ENCODE measurements at places on chromosomes 6 and 20.

DNA sequence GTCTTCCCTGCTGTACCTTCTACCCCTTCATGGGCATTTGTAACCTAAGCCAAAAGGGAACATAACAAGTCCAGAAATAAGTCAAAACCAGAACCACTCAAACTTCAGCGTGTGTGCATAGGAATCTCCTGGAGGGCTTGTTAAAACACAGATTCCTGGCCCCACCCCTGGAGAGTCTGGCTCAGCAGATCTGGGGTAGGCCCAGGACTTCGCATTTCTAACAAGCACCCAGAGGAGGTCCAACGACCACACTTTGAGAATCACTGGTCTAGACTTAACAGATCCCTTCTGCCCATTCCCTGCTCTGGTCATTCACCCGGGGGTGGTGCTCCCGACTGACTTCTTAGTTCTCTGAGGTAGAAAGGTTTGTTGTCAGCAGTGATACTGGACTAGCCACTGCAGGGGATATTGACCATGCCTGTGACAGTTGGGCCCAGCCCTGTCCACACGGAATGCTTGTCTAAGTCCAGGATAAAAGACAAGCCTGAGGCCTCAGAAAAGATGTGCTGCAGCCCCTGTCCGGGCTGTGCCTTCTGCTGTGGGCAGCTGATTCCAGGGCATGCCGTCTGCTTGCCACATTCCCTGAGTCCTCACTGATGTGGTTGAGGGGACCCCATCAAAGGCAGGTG, 68.6 kb downstream of the SYNJ2 start:
- DNase-seq, result no peak

DNA sequence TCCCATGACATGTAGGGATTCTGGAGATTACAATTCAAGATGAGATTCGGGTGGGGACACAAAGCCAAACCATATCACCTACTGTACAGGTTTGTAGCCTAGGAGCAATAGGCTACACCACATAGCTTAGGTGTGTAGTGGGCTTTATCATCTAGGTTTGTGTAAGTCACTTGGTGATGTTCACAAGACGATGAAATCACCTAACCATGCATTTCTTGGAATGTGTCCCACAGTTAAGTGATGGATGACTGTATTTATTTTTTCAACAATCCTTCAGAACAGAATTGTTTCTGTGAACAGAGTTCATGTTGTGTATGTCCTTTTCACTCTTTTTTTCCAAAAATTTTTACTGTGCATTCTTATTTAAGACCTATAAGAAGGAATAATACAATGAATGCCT, 76.1 kb downstream of the DTD1 start:
- no peak for DNase-seq

- no peak for DNase-seq
Observed at GRCh38 chr6:115358616-115359015, 702.1 kb downstream of the FRK start.

DNA sequence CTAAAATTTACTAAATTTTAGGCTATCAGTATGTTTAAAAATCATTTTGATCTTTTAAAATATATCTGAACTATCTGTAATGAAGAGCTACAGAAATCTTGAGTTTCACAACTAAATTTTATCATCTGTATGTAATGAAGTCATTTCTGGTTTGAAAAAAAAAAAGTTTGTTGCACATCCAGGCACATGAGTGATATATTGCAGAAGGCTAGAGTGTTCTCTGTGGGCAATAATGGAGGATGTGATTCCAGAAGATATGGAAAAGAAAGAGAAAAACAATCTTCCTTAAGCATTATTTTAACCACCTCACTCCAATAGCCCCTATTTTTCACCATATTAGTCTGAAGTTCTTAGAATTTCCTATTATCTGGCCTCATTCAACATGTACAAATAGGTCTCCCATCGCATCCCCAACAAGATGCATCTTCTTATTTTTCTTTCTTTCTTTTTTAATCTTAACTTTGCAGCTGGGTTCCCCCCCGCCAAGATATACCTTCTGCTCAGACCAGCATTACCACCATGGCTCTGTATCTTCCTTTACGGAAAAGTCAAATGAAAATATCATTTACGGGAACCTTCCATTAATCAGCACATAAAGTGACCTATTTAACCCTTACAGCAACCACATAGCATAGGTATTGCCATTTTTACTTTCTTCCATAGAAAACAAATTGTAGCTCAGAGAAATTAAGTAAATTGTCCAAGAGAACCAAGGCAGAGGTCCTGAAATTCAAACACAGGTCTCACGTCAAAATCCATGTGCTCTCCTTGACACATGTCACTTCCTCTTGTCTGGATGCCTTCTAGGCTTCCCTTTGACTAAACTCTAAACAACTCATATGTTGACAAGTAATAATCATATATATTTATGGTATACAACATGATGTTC, 116.9 kb downstream of the KIF13A start:
- no peak for DNase-seq

GRCh38 chr20:23420943-23421931, at the start of gene NAPB:
TSS of gene NAPB (minus strand) at chr20:23421488. CDS start at chr20:23421402, 86 bp downstream.
- peak; percentile 95 for DNase-seq

- DNase-seq, result no peak
Observed at GRCh38 chr6:42978487-42978838, 518 bp downstream of the PEX6 start.

DNA sequence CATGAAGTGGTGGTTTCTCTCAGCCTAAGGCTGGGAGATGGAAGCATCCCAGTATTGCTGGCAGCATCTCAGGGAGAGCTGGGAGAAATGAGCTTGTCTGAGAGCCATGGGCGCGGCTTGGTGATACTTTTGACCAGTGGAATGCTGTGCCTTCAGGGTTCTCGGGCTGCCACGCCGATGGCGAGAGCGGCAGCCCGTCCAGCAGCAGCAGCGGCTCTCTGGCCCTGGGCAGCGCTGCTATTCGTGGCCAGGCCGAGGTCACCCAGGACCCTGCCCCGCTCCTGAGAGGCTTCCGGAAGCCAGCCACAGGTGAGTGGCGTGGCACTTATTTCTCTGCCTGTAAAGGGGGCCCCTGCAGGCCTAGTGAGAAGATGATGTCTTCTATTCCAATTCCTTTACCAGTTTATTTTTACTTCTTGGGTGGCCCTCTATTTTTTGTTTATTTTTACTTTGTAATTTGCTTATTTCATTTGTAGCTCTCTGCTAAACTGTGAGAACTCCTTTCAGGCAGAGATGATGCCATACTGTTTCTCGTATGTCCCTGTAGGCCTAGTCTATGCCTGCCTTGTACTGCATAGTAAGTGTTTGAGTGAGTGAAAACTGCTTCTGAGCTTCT, 71.7 kb downstream of the ASXL1 start:
- no peak for DNase-seq

- no peak for DNase-seq
Observed at GRCh38 chr6:82980086-82980485, 85.6 kb downstream of the UBE3D start.

DNA sequence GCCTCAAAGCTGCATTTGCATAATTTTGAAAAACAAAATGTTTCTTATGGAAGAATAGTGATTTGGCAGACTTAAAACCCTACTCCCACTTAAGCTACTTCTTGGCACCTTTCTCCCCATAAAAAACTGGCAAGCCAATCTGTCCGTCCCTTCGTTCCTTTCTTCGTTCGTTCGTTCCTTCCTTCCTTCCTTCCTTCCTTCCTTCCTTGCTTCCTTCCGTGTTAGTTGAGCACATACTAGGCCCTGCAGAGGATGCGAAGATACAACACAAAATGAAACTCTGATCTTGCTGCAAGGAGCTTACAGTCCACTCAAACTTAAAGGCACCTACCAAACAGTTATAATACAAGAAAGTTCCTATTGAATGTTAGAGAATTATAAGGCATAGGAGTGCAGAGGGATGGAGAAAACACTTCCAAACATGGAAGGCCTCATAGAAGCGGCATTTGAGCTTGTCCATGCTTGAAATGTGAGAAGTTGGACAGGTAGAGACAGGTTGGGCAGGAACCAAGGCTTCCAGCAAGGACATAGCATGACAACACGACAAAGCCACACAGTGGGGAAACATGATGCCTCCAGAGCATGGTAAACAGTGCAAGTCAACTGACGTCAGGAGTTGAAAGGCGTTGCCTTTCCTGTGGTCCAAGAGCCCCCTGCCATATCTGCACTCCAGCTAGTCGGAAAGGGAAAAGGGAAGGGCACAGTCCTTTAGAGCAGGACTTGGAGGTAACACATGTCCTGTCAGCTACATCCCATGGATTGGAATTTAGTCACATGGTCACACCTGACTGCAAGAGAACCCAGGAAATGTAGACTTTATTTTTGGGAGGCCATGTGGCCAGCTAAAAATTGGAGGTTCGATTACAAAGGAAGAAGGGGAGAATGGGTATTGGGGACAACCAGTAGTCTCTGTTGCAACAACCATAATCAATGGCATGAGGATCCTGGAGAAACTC, 7.0 kb downstream of the PNPLA1 start:
- no peak for DNase-seq

- DNase-seq, result no peak
Observed at GRCh38 chr6:143333749-143334520, 116.6 kb downstream of the ADAT2 start.

GRCh38 chr6:44302856-44303255, 10.3 kb downstream of the AARS2 start:
- DNase-seq, result no peak

Measured in endothelial cell (in vitro differentiated cells).